ENCODE measurements at places on chromosomes 6 and 20. TPM values are rescaled to one million over a fixed set of nuclear protein-coding genes. Genes with fewer than 3 reads are reported as not detected.

NMBR gene
- total RNA-seq, result 0.48 TPM

PEX7 gene
- 6.7 TPM for total RNA-seq

- no peak for DNase-seq
These were observed 61.3 kb upstream of the EPB41L1 start for GRCh38 chr20:36093025-36093803.

DNA sequence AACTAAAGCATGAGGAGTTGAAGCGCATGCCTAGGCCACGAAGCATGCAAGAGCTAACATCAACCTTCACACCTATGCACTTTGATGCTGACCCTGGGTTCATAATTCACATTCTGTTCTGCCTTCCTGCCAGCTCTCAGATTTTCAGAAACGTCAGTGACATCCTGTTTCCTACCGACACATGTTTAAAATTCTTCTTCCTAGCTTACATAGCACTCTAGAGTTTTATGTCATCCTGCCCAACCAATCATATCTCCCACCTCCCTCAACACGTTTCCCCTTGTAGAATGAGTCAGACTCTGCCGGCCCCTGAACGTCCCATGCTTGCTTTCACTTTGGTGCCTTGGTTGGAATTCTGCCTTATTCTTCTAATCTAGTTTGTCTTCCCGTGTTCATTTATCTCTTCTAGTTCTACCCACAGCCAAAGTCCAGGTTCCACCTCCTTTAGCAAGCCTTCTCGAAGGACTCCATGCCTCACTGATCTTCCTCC is 97.2 kb upstream of the MAP7 start:
- peak; percentile 26 for DNase-seq

- no peak for DNase-seq
These were observed 19.4 kb downstream of the MAP3K5 start for GRCh38 chr6:136772685-136773472.

DNA sequence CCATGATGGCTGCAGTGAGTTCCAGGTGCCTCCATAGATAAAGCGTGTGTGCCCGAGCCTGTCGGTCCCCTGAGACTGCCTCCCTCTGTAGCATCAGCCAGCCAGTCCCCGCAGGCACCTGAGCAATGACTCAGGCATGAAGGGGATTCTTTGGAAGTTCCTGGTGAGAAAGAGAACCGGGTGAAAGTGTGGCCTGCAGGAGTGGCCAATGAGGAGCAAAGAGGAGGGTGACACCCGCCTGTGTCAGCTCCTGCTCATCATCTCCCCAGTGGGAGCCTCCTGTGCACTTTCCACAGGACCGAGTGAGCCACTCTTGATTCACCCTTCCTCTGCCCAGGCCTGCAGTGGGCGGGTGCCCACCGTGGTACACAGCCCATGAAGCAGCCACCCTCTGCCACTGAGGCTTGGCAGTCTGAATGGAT is 71.2 kb upstream of the PTPN1 start:
- no peak for DNase-seq

DNA sequence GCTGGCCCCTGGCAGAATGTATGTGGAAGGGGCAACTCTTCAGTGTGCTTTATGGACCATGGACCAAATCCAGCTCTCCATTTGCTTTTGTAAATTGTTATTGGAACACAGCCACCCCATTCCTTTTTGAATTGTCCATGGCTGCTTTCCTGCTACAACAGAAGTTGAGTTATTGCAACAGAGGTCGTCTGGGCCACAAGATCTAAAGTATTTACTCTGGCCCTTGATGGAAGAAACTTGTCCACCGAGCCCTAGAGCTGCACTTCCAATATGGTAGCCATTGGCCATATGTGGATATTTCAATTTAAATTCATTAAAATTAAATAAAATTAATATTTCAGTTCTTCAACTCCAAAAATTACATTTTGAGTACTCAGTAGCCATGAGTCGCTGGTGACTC is 543.5 kb downstream of the PTPRT start:
- DNase-seq, result no peak

DNA sequence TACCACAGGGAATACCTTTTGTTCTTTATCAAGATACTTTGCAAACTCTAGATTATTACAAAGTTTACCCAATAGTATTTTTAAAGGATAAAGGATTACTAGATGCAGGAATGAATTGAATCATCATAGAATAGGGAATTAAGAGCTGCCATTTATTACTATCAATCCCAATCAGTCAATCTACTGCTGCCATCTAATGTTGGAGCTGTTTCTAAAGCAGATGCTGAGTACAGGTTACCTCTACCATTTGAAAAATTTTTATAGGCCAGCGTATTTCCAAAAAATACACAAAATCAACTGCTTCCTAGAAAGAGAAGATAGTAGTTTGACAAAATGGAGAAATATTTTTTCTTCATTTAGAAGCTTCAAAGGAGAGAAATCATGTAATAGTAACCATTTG is 520.4 kb downstream of the ADGRB3 start:
- no peak for DNase-seq

FOXP4 gene
- 0.72 TPM for total RNA-seq

PERP gene
- 46.0 TPM for total RNA-seq

- no peak for DNase-seq
These were observed 10.2 kb upstream of the FOXF2 start for GRCh38 chr6:1379017-1379787.

CDSN gene
- total RNA-seq, result 2.4 TPM

- DNase-seq, result no peak
These were observed 39.5 kb downstream of the TGM3 start for GRCh38 chr20:2335096-2335870.

DNA sequence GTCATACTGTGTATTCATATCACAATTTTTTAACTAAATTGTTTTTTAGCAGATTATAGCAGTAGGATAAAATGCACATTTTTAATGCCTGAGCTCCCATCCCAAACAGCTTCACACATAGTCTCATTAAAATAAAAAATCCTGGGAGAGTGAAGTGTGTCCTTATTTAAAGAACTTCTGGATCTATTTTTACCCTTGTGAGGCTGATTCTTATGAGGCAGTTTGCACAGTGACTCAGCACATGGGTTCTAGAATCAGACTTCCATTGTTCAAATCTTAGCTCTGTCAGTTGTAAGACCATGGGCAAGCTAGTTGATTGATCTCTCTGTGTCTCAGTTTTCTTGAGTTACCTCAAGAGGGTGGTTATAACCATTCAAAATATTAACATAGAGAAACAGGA is 72.3 kb downstream of the MACROD2 start:
- DNase-seq, result no peak

DNA sequence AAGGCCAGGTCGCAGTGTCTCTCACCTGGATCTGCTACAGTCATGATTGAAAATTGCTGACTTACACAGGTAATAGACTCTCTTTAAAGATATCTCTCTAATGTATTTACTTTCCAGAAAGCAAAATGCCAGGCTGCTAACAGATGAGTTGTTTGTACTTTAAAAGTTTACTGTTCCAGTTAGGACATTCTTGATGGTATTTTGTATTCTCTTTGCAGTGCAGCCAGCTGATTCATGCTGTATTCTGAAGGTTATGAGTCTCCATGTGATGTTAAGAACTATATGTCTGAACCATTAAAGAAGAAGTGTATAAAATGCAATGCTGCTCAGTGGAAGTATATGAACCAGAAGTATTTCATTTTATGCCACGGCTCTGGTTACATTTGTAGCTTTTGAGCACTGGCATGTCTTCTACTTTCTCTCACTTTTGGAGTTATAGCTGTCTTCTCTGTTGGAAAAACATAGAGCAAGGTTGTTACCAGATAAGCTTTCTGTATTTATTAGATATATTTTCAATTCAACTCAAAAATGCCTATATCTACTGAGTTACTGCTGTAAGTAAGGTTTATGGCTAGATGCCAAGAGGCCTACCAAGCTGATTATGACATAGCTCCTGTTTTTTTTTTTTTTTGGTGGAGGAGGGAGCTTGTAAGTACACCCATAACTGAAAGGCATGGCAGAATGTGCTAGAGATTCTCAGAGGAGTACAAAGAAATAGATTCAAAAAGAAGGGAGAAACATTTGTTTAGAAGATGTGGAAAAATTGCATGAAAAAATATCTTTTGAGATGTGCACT is 130.5 kb upstream of the MAN1A1 start:
- peak; percentile 79 for DNase-seq

GRCh38 chr6:28635547-28636158 is 110.0 kb downstream of the GPX5 start:
- no peak for DNase-seq

DNA sequence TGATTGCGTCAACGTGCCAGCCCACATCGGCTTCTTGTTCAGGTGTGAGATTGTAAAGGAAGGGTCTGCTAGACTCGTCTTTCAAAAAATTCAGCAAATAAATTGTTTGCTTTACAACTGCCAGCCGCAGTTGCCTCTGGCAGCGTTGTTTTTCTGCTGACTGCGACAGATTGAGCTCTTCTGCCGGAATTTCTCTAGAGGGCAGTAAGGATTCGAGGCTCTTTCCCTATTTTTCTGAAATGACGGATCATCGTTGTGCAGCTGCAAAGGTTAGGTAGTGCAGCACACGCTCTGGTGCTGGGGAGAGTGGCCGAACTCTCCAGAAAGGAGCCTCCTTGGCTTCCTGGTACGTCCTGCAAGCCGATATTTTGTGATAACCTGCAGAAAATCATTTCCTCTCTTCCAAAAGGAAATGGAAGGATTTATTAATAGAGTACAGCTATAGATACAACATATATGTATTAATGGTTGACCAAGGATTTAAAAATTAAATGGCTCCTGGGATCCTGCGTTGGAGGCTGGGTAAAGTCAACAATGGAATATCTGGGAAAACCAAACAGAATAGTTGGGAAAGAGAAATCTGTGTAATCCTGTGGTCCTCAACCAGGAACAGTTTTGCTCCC is 121.9 kb upstream of the ZFP64 start:
- peak; percentile 74 for DNase-seq

- no peak for DNase-seq
These were observed 47.3 kb upstream of the IL20RA start for GRCh38 chr6:137092018-137092417.

BCAS1 gene
- total RNA-seq, result 4.3 TPM

PNLDC1 gene
- total RNA-seq, result not detected

DNA sequence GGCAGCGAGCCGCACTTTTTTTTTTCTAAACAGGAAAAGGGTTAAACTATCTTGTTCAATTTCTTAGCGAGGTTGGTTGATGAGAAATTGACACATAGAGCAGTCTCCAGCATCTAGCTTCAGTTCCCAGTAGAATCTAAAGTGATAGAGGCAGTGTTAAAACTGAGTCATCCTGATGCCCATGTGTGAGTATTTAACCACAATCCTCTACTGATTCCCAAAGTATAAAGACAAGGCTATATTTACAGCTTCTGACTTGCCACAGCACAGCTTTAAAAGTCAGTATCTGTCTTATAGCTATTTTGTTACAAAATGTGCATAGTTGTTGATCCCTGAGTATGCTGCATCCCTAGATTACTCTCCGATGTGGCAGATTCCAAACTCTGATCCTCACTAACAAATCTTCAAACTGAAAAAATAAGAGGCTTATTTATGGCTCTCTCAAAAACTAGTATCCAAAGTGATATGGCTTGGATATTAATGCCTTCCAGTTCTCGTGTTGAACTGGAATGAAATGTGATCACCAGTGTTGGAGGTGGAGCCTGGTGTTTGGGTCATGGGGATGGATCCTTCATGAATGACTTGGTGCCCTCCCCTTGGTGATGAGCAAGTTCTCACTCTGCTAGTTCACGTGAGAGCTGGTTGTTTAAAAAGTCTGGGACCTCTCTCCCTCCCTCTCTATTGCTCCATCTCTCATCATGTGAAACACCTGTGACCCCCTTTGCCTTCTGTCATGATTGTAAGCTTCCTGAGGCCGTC is 13.1 kb upstream of the POPDC3 start:
- peak; percentile 72 for DNase-seq

GRCh38 chr20:21137078-21137477 is 11.2 kb downstream of the KIZ start:
- DNase-seq, result no peak

- DNase-seq, result no peak
These were observed 128.6 kb upstream of the SLC22A23 start for GRCh38 chr6:3585320-3585935.

DNA sequence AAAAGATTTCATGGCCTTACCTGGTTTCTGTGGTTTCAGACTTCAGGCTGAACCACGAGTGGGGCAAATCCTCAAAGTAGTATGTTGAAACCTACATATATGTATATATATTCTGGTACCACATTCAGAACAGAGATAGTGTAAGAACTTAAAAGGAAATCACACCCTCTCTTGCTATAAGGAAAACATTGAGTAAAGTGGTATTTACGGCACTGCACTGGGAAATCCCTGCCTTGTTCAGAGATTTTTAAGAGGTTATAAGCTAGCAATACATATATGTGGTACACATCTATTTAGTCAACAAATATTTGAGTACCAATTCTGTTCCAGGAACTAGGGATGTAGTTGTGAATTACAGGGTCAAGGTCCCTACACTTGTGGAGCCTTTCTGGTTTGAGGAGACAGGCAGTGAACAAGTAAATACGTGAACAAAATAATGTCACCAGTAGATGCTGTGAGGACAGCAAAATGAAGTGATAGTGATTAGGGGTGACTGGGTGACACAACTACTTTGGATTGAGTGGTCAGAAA is 1.7 kb downstream of the TM9SF4 start:
- DNase-seq, result no peak

- DNase-seq, result peak; percentile 86
These were observed 10.2 kb downstream of the WFDC3 start for GRCh38 chr20:45781391-45781931.

KHDC1 gene
- total RNA-seq, result 8.9 TPM

DNA sequence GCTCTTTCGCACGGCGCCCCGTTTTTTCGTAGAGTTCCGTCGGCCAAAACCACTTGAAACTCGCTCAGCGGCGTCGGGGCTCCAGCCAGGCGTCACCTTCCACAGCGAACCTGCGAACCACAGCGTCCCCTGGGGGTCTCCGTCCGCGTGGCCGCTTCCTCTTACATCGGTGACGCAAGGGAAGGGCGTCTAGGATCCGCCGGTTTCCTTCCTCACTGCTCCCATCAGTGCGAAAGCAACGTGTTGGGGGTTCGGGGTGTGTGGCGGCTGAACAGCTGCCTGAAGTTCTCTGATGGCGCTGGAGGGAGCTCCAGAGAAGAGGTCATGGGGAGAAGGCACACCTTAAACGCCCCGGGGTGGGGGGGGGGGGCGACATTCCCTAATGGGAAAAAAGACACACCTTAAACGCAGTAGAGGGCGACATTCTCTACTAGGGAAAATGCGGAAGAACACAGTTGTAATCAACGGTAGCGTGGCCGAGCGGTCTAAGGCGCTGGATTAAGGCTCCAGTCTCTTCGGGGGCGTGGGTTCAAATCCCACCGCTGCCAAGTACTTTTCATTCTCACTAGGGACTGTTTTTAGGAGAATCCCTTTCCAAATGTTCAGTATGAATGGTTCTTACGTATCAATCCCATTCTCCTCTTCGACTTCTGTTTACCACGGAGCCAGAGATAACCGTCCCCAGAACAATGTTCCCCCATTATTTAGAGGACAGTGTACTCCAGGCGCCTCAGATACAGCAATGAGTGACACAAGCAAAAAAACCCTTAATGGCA is 16.4 kb downstream of the ZNF311 start:
- DNase-seq, result peak; percentile 30

DNA sequence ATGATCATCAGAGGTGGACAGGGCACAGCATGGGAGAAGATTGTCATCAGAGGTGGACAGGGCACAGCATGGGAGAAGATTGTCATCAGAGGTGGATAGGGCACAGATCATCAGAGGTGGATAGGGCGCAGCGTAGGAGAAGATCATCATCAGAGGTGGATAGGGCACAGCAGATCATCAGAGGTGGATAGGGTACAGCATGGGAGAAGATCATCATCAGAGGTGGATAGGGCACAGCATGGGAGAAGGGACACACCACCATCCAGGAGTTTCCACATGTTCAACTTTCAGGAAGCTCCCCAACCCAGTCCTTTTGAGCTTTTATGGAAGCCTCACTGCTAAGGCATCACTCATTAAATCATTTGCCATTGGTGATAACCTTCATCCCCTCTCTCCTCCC is 104.1 kb downstream of the MAP7 start:
- DNase-seq, result no peak

FUT9 gene
- 27.2 TPM for total RNA-seq

LCA5 gene
- total RNA-seq, result 21.2 TPM

CCN2 gene
- 376 TPM for total RNA-seq

Measured in umbilical cord (tissue), 2 donors.